Midbrain (tissue), 1 donor: ENCODE measurements at places on chromosomes 6 and 20.

DNA sequence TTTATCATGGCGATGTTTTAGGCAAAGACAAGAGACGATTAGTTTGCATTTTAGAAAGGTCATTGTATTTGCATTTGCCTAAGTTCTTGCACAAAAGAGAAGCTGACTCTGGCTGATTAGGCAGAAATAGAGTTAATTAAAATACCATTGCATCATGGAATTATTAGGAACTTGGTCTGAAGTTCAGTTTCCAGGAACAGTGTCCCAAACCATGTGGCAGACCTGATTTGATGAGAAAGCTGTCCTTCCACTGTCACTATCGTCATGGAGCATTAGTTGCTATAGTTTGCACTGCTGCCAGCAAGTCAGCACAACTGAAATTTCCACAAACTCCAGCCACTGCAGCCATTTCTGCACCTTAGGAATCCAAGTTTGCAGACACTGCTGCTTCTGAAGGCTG is 24.3 kb upstream of the MCUR1 start:
- no peak for DNase-seq

- no peak for DNase-seq
Observed at GRCh38 chr20:29874476-29875202, 1382.8 kb upstream of the DEFB115 start.

DNA sequence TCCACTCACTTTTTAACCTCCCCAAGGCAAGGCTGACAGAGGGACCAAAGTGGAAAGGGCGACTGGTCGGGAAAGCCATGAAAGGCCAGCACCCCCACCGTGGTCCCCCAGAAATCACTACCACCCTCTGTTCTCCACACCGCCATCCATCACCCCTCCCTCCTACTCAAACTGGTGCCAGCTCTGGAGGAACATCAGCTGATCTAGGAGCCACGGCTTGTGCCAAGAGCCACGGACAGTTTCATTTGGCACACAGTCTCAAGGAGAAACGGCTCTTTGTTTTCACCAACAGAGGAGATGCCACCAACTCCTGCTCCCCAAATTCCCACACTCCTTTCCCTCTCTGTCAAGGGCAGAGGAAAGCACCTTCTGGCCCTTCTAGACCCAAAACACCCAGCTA is 26.0 kb downstream of the TBC1D7 start:
- DNase-seq, result peak; percentile 69

GRCh38 chr6:7640607-7641577 is 50.9 kb downstream of the SNRNP48 start:
- no peak for DNase-seq

- DNase-seq, result no peak
Observed at GRCh38 chr6:143264986-143265764, 185.3 kb downstream of the ADAT2 start.

DNA sequence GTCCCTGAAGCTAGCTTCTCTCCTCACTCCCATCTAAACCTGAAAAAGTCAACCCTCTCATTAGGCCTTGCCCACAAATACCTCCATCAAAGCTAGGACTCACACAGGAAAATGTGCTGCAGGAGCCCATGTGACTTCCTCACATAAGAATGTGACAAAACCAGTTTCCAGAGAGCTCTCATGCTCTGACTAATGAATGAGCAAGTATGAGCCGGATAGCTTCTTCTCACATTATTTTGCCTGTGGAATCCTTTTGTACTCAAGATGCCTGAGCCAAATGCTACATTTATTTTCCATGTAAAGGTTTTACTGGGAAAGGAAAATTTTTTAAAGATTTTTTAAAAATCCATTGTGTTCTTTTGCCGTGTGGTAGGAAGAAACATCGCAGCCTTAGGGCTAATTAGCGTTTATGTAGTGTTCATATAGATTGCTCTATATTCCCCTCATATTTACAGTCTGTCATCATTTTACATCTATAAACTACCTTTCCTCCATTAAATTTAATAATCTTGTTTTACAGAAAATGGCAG is 68.6 kb upstream of the CCN6 start:
- no peak for DNase-seq

DNA sequence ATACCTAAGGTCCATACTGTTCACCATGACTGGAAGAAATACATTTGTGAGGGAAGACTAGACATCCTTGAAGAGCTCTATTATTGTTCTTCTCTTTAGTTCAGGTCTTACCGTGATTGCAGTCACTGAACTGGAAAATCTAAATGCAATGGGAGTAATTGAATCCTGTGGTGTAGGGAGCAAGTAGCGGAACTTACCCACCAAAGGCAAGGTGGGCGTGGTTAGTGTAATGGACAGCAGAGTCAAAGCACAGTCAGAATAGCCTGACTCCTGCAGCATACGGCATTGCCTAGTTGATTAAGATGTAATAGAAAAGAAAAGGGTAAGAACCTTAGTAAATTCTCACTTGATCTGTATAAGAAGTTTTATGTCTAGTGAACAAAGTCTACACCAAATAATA is 679.7 kb upstream of the EPHA7 start:
- no peak for DNase-seq
